NCI-H345 (cell line): ENCODE measurements at places on chromosomes 11 and 22.

- DNase-seq, result no peak
Observed at GRCh38 chr11:84899740-84900139, 727.4 kb downstream of the DLG2 start.

- DNase-seq, result no peak
Observed at GRCh38 chr11:102451041-102451680, 1.4 kb downstream of the TMEM123 start.

DNA sequence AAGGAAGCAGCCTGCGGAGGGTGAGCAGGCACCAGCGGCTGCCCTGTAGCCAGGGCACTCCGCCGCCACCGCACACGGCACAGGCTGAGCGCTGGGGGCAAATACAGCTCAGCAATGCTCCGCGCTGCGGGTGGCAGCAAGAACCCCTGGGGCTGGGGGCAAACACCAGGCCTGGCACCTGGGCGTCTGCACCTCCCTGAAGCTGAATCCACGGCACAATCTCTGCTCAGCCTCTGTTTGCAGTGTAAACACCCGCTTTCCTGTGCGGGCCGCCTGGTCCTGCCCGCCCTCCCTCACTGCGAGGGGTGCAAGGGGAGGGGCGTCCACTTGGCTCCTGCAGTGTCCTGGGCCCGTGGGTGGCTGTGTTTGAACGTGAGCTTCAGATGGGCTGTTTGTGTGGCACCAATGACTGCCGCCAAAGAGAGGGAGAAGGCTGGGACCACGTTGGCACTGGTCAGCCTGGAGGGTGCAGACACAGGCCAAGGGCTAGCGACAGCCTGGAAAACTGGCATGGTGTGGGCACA is 14.8 kb upstream of the MPPED1 start:
- DNase-seq, result peak; percentile 80

DNA sequence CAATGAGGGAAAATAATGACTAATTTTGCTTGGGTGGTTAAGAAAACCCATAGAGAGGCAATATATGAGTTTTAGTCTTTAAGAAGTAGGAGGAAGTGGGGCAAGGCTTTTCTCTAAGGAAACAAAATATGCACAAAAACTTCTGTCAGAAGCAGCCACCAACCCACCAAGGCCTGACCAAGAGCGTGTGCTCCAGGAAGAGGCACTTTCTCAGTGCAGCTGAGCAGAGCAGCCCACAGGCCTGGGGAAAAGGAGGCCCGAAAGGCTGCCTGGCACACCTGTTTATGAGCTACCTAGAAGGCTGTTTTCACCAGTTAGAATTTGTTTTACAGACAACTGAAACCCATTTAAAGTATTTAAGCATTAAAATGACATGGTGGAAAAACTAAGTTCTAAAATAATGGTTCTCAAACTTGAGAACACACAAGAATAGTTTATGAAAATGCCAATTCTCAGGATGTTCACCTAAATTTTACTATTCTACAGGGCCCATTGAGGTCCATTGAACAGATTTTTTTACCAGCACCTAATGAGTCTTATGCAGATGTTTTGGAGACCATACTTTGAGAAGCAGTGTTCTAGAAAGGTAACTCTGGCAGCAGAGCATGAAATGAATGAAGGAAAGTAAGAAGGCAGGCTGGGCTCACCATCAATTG is 160.5 kb upstream of the DDI1 start:
- no peak for DNase-seq

DNA sequence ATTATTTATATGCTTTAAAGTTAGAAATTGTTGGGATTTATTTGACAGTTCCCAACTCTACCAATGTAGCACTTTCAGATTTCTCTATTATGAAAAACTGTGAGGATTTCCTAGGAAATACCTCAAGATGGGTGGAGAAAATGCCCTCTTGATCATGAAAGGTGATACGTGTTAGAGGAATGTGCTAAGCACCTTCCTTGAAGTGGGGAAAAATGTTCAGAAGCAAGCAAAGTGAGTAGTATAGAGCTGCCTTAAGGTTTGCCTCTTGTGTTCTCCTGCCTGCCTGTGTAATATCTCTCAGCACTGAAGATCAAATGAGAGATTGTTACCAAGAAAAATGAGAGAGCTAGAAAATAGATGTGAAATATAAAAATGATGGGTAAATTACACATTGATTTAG is 58.2 kb downstream of the YAP1 start:
- no peak for DNase-seq

GRCh38 chr22:25542720-25543402 is 21.6 kb upstream of the GRK3 start:
- DNase-seq, result no peak

DNA sequence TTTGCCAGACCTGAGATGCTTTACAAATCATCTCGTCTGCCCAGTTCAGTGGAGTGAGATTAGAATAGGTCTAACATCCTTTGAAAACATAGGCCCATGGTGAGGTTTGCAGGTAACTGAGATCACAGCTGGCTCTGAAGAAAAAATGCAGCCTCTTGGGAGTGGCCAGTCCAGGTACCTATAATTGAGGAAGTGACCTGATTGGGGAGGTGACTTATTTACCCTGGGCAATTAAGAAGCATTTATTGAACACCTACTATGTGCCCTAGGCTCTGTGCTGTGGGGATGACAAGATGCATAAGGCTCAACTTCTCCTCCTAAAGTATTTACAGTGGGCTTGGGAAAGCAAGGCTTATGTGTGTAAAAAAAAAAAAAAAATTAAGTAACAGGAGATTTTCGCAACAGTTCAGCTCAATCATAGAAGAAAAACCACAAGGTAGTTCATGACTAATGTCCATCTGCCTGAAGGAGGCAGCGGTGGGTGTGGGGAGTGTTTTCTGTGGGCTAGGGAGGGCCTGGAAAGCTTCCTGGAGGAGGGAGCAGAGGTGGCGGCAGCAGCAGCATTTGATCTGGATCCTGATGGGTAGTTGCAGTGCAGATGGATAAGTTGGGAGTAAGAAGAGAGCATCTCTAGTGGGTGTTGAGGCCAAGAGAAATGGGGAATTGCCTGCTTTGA is 16.1 kb downstream of the MICAL2 start:
- DNase-seq, result no peak

- no peak for DNase-seq
Observed at GRCh38 chr11:68317147-68317785, 4.9 kb downstream of the LRP5 start.
